ENCODE measurements at places on chromosomes 12 and 14.

GRCh38 chr12:112924986-112925385 lies 13.3 kb upstream of the OAS3 start:
- DNase-seq = no peak

GRCh38 chr14:67446371-67447032 lies 34.5 kb upstream of the PLEK2 start:
- DNase-seq = peak; percentile 19

DNA sequence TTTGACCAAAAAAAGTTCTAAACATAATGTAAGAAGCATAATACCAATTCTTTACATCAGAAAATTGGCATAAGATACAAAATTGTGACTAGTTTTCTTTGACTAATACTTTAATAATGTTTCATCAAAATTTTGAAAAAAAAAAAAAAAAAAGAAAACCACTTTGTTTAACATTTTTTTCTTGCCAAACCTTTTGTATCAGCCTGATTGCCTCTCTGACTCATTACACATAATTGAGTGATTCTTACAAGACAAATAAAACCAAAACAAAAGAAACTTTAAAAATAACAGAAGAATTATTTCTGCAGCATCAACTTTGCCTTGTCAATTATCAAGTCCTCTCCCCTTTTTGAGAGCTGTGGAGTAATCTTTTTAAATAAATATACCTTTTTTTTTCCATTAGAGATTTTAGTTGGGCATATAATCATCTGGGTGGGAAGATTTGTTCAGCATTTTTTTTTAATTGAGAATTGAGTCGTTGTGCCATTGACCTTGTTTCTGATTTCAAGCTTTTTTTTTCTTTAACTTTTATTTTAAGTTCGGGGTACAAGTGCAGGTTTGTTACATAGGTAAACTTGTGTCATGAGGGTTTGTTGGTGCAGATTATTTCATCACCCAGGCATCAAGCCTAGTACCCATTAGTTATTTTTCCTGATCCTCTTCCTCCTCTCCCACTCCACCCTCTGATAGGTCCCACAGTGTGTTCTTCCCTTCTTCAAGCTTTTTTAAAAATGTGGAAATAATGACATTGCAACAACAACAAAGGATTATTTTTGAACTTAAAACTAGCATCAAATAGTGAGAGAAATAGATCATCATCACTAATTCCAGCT lies 45.8 kb upstream of the HMGA2 start:
- DNase-seq = no peak

DNA sequence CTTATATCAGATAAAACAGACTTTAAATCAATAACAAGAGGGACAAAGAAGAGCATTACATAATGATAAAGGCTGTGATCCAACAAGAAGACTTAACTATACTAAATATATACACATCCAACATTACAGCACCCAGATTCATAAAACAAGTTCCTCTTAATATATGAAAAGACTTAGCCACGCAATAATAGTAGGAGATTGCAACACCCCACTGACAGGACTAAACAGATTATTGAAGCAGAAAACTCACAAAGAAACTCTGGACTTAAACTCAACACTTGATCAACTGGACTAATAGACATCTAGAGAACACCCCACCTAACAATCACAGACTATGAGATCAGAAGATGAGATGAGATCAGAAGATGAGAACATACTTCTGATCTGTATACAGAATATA lies 5.7 kb upstream of the CLEC14A start:
- DNase-seq = no peak

- DNase-seq = peak; percentile 14
These were observed 498 bp downstream of the PIANP start for GRCh38 chr12:6699989-6700645.

- no peak for DNase-seq
These were observed 41.0 kb downstream of the DIP2B start for GRCh38 chr12:50545786-50546185.

- DNase-seq = no peak
These were observed 231.4 kb downstream of the ANO2 start for GRCh38 chr12:5713599-5714081.

DNA sequence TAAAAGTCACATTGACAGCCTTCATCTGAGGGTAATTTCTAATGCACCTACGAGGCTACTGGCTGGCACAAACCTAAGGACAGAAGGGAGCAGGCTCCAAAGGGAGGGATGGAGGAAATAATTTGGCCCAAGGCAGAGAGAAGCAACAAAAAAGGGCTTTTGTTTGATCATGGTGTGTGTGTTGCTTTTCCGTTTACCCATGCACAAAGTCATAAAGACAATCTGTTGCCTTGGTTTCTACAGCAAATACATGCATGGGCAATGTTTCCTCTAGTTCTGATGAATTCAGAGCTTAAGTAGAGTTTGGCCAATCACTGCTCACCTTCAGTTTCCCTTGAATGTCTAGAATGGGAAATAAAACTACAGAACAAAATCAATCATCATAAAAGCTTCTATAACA lies 262.5 kb upstream of the CAND1 start:
- DNase-seq = no peak

- peak; percentile 37 for DNase-seq
These were observed 153.9 kb upstream of the RMST start for GRCh38 chr12:97308576-97309198.

DNA sequence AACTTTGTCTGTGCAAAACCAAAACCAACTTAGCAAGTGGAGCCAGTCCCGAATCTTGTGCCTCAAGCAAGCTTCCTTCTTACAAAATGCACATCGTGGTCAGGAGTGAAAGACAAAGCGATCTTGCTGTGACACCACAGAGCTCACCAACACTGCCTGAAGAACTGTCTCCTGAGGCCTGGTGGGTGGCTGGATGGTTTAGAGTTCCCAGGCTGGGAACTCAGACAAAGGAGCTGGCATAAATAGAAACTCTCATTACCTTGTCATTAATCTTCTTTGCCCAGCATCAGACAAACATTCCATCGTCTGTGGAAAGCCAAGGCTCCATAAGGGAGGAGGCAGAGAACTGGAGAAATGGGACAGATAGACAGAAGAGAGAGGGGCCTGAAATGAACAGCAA lies 144.8 kb downstream of the KCNA5 start:
- DNase-seq = no peak

DNA sequence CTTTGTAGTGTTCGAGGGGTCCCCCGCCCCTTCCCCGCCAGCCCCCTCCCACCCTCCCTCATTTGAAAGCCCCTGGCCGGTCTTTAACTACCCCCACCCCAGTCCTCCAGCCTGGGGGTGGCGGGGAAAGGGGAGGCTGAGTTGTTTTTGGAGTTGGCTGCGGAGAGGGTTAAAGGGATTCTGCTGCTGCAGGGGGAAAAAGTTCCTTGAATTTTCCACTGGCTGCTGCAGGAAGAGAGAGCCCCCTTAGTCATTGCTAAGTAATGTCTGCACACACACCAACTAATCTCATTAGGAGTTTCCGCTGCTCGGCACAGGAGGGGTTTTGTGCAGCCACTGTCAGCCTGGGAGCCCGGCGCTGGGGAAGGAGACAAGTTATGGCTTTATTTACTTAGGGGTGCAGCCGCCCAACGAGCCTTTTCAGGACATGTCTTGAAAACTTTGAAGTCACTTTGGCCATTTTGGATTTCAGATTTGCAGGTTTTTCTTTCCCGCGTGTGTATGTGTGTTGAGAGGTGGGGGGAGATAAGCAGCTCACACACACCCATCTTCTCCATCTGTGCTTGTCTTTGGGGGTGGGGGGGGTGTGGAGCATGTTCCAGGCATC lies 1.8 kb downstream of the ELK3 start:
- peak; percentile 36 for DNase-seq

DNA sequence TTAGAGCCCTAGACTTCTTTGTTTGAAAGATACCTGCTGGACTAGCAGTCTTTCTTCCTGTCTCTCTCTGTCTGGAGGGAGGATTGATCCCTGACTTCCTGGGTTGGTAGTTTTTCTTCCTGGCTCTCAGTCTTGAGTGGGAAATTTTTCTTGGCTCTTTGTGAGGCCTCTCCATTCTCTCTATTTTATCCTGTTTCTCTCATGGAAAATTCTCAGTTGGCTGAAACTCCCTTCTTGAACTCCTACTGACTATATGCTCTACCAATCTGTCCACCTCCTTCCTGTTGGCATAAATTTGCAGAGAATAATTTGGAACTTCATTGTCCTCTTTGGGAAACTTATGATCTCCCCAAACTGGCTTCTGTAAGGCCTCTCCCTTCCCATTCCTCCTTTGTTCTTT lies 24.1 kb upstream of the MUCL1 start:
- DNase-seq = no peak

DNA sequence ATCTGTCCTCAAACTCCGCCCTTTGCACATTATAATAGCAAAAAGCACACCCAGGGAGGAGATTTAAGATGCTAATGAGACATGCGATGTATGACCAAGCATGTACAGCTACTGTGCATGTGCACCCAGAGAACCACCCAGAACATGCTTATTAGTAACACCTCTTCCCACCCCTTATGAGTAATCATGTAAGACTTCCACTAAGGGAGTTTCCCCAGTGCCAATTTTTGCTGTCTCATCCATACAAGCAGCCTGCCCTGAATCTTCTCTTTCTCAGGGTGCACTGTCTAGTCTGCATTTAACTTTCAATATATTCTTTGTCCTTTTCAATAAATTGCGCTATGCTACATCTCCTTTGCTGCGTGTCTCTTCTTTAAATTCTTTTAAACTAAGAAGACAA lies 830.0 kb upstream of the NOVA1 start:
- DNase-seq = no peak

DNA sequence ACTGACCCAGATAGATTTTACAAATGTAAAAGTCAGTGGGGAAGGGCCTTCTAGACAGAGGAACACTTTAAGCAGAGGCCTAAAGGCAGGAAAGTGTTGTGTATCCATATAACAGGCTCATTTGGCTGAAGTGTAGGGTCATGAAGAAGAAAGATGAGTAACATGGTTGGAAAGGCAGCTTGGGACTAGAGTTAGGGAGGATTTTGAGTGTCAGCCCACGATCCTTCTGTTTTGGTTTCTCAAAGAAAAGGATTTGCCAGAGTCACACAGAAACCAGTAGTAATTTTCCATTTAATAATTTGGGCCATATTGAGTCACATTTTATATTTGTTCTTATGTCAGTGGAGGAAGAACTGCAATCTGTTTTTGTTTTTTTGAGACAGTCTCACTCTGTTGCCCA lies 76.4 kb downstream of the ZC3H14 start:
- no peak for DNase-seq

- DNase-seq = no peak
These were observed 8.5 kb downstream of the KLHL33 start for GRCh38 chr14:20427231-20428009.

Data from right lung (tissue), 10 donors.